Thoracic aorta (tissue), 2 donors: ENCODE measurements at places on chromosomes 2 and 18.

GRCh38 chr2:46365913-46366667 is 68.9 kb downstream of the EPAS1 start:
- DNase-seq, result no peak

GRCh38 chr18:54033052-54033451 is 191.4 kb downstream of the MBD2 start:
- no peak for DNase-seq

- no peak for DNase-seq
These were observed 108.4 kb downstream of the TACR1 start for GRCh38 chr2:75090770-75091515.

DNA sequence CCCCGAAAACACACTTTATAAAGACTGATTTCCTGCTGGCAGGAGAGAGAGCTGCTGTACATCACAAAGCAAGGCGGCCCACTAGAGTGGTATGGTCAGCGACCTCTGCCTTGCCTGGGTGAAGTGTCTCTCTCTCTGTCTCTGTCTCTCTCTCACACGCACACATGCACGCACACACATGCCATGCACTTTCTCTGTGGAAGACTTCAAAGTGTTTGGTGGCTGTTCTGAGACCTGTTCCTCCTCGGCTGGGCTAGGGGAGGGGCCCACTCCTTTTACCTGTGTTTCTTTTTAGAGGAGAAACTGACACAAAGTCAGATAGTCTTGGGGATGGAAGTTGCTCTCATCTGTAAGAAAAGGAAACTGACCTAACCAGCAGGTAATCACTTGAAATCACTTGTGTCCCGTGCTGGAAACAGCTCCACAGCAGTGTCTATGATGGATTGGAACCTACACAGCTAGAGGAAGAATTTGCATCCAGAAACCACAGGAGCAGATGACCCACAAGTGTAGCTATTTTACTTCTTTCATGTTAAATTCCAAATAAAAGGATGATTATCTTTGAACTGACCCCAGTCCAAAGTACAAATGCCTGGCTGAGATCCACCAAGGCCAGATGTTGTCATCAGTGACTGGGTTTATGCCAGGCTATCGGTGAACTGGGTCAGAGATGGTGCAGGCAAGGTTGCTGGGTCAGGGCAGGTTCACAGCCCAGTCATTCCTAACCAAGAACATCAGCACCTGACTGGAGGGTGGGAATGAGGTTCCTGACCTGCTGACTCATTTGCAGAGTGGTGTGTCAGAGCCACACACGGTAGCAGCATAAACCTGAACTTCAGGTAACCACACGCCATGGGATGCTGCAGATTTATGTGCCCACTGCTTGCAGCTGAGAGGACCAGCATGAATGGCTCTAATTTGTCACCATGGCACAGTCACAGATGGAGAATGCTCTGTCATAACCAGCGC is 63.0 kb downstream of the NPAS2 start:
- no peak for DNase-seq

DNA sequence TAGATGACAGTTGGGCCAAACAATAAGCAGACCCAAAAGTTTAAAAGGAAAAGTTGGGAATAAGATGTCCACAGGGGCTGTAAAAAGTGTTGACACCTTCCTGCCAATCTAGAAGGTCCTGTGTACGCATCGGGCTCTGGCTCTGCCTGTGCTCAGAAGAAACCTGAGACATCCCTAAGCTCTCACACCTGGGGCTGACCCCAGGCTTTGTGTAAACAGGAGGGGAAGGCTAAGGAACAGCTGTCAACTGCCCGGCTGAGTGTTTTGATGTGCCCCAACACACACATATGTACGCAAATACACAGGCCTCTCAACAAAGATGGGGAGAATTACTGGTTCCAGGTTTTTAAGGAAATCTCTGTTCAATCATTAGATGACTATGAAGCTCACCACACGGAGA is 59.5 kb downstream of the TMEM131 start:
- no peak for DNase-seq

DNA sequence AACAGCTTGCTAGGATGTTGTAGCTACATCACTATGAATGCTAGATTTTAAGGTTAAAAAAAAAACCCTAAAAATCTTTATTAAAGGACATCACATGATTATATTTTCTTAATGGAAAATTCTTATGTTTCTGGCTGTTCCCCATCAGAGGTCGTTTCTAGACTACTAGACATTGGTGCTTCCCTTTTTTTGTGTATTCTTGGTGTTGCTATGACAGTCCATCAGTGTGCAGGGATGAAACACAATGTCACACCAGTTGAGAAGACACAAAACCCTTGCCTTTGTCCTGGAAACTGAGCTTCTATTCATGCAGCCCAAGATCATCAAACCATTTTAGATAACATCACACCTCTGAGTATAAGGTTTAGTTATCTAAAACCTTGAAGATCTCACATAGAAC is 19.9 kb upstream of the TMEM131 start:
- no peak for DNase-seq

DNA sequence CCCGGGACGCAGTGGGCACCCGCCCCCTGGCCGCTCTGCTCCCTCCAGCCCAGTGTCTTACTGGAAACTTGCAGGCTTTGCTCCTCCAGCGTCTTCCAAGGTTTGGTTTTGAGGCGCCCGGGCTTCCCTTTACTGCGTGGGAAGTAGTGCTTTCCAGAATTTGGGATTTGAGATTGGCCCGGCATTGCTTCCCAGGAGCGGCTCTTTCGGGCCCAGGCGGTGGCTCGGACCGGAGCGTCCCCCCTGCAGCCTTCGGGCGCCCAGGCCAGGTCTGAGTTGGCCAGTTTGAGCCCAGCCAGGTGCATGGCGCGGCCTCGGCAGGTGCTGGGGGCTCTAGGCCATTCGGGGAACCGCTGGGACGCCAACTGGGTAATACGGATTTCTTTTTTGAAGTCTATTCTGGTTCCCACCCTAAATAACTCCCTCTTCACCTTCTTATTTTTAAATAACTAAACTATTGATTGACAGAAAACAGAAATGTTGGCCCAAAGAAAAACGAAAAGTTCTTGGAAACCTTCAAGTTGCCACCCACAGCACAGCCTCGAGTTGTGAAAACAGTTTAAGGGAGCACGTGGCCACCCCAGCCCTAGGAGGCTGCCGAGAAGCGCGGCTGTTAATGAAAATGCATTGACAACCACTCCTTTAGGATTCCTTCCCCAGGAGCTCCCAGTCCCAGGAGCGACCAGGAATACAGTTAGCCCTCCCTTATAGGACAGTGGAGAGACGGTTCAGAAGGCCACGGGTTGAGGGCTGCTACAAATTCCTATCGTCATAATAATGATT is 766 bp downstream of the SNTG2 start:
- no peak for DNase-seq

DNA sequence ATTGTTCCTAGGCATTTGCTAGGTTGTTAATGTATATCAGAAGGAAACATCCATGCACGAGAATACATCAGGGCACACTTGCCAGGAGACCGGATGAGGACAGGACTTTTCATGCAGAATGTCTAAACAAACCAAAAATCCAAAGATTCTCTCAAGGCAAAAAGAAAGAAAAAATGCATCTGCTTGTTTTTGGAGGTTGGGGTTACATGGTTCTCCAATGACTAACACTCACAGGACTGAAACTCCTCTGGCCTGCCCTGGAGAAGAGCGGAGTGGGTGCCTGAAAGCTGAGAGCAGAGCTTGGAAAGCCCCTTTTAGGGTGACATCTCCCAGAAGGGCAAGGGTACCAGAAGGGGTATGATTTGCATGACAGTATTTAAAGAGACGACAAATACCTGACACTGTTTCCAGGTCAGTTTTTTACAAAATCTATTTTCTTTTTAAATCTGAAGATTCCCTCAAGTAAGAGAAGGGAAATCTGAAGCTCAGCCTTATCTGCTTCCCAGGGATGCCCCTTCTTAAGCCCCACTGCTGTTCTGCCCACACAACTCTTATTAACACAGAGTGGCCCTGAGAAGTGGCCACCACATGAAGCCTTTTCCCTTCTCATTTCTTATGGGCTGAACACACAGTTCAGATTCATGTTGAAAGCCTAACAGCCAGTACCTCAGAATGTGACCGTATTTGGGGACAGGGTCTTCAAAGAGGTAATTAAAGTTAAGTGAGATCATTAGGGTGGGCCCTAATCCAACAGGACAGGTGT is 216.4 kb downstream of the STK39 start:
- DNase-seq, result no peak

DNA sequence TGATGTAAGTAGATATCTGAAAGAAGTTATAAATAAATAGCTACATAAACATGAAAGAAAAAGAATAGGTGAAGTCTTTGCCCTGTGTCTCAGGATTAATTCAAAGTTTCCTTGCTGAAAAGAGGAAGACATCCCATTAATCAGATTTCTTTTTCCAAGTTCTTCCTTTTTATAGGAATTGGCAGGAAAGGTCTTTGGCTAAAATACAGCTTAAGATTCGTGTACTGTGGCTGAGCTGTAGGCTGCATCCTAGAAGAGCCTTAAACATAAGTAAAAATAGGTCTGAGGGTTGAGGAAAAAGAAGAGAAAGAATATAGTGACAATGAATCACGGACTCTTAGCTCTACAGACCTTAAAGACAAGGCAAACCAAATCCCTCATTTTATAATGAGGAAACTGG is 579.9 kb downstream of the NRXN1 start:
- no peak for DNase-seq

DNA sequence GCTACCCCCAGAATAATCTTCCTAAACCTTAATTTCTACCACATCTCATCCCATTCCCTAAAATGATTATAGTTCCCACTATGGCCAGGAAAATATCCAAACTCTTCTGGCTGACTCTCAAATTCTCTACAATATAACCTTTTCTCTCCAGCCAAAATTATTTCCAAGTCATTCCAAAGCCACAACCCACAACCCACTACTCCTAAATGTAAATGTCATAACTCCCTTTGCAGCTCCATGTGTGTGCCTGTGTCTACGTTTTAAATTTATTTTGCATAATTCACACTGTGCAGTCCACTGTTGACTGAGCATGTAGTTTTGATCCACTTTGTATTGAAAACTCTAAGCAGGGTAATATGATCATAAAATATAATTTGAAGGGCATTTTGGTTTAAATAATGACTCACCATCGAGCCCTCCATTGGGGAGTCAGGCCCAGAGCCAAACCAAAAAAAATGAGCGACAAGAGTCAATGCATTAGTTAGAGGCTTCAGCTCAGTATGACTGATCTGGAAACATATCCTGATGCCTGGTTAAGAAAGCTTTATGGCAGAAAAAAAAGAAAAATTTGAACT is 171.0 kb downstream of the AFF3 start:
- DNase-seq, result no peak

GRCh38 chr2:174485788-174486562 is 854 bp downstream of the GPR155 start:
- DNase-seq, result no peak

GRCh38 chr2:19059076-19059475 is 299.3 kb downstream of the OSR1 start:
- DNase-seq, result no peak

DNA sequence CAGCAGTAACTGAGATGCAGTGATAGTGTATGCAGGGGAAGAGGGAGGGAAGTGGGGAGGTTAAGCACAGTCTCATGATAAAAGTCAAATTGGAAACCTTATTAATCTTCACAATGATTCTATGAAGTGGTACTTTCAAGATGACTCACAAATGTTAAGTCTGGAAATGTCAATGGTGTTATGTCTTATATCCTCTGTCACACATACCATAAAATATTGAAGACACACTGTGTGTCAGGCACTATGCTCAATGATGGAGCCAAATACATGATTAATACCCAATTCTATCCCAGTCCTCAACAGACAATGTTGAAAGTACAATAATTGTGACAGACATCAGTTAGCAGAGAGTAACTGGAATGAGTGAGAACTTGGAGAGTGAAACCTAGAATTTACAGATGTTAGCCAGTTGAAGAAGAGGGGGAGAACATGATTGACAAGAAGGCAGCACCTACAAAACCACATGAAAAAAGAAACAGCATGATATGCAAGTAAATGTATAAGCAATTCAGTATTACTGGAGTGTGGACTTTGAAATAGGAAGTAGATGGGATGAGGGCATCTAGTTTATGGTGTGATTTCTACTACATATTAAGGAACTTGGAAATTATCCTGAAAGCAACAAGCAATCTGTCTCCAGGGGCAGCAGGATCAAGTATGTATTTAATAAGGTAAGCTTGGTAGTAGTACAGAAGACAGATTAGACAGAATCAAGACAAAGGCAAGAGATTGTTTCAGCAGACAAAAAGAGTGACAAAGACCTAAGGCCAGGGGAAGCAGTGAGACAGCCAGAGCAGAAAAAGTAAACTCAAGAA is 107.6 kb downstream of the STRN start:
- DNase-seq, result no peak

DNA sequence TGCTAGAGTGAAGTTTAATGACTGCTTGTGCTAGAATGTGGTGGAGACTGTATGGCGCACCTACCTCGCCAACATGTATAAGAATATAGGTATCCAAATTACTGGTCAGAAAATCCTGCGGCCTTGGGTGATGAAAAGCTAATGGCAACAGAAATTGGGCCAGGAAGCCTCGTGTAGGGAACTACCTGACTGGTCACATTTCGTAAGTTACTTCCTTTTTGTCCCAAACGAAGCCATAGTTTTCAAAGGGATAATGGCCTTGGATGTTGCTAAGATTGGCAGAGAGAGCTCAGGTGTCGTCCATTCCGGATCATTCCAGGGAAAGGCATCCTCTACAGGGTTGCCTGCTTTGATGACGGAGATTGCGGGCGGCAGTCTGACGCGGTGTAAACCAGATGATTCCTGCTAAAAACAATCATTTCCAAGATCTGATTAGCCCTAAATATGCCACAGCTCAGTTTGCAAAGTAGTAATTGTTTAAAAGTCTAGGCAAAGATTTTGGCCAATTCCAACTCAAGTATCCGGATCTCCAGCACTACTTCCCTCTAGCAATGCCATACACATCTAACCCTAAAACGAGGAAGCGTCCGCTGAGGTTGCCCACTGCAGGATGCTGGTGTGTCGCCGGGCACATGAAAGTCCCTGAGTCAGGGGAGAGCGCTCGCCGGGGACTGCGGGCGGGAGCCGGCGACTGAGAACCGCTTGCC is 708 bp upstream of the MALT1 start:
- no peak for DNase-seq

DNA sequence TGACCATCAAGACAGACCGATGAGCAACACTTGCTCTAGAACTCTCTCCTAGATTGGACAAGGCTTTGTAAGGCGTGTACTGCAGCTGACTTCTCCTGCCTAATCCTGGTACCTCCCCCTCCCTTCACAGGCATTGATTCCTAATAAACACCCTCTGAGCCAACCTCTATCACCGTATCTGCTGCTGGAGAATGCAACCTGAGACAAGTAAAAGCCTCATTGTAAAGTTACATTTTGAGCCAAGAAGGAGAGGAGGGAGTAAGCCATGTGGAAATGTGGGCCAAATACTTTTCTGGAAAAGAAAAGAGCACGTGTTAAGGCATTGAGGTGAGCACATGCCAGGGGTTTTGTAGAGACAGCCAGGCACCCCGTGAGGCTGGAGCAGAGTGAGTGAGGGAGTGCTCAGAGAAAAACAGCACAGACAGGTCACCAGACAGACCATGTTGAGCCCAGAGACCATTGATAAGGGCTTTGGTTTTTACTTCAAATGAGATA is 2.6 kb upstream of the WDFY1 start:
- DNase-seq, result no peak
